Midbrain (tissue), 1 donor: ENCODE measurements at places on chromosomes 16 and 17.

- no peak for DNase-seq
These were observed 78.6 kb upstream of the TANC2 start for GRCh38 chr17:62887437-62887836.

DNA sequence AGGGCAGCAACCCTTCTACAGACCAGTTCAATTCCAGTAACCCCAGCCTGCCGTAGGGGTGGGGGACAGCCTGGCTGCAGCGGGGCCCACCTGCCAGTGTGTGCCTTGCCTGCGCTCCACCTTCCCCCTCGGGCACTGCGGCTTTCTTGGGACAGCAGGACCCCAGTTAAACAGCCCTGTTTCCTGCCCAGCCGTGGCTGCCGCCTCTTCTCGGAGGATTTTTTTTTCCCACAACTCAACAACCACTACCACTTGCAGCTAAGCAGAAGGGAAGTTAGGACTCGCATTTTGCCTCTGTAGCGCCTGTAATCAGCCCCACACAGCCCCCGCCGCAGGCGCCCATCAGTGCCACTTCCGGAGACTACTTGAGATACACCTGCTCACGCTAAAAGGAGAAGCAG lies 76.1 kb downstream of the RAI1 start:
- no peak for DNase-seq

DNA sequence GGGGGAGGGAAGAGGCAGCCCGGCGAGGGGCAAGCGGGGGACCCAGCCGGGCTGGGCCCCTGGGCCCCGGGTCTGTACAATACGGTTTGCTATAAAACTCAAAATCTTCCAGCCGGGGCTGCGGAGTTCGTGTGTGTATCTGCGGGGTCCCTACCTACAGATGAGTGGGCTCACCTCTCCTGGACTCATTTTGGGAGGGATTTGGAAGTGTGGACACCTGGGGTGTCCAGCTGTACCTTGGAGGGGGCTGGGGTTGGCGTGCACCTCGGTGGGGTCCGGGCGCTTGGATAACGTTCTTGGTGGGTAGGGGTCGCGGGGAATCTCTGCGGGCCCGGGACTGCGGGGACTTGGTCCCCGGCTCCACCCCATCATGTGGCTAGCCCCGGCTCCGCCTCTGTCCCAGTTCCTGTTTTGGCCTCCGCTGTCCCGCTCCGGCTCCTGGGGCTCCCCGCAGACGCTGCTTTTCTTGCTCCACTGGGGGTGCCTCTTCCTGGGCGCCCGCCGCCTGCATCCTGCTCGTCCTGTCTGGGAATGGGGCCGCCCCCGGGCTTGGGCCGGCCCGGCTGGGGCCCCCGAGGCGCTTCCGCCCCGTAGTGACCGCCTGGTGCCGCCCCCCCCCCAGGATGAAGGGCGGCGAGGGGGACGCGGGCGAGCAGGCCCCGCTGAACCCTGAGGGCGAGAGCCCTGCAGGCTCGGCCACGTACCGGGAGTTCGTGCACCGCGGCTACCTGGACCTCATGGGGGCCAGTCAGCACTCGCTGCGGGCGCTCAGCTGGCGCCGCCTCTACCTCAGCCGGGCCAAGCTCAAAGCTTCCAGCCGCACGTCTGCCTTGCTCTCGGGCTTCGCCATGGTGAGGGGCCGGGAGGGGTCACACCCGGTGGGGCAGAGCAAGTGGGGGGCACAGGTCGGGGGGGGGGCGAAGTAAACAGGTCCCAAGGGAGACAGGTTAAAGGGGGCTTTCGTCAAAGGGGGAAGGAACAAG lies at the start of gene ORAI3:
ORAI3 (plus strand) TSS at position 402 of the 983 bp plus-strand sequence; CDS start at position 624, 222 bp downstream.
- peak; percentile 63 for DNase-seq

- no peak for DNase-seq
These were observed 1130.4 kb downstream of the CDH8 start for GRCh38 chr16:60905811-60906210.

GRCh38 chr17:62193249-62193648 lies 128.2 kb upstream of the MED13 start:
- DNase-seq, result no peak

- DNase-seq, result no peak
These were observed 75.4 kb upstream of the CHMP6 start for GRCh38 chr17:80916246-80916645.

GRCh38 chr16:53773150-53773846 lies 69.3 kb downstream of the FTO start:
- peak; percentile 63 for DNase-seq

GRCh38 chr16:49527611-49528010 lies 154.0 kb downstream of the C16orf78 start:
- DNase-seq, result no peak

- no peak for DNase-seq
These were observed 423.7 kb downstream of the TOX3 start for GRCh38 chr16:52123061-52123839.

GRCh38 chr17:56817066-56817465 lies 16.7 kb downstream of the C17orf67 start:
- no peak for DNase-seq

- DNase-seq, result no peak
These were observed 24.4 kb downstream of the ADAMTS18 start for GRCh38 chr16:77410449-77410848.

DNA sequence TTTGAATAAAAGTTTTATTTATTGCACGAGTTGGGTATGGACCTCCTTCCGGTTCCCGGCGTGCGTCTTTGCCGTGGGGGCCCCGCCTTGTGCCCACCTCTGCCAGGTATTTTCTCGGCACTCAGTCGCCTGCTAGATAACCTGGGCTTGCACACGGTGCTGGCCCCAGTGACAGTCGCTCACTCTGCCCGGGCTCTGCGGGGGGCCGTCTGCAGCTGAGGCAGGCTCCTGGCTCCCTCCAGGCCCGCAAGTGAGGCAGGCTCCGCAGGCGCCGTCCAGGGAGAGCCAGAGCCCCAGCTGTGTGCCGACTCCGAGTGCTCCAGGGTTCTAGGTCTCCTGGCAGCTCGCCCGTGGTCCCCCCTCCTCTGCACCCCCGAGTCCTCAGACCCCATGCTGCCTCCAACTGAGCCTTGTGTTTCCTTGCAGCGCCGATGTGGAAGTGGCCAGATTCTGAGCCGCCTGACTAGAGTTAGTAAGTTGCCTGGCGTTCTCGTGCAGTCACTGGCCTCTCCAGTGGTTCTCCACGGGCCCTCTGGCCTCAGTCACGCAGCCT lies 54.7 kb upstream of the PVALEF start:
- no peak for DNase-seq

DNA sequence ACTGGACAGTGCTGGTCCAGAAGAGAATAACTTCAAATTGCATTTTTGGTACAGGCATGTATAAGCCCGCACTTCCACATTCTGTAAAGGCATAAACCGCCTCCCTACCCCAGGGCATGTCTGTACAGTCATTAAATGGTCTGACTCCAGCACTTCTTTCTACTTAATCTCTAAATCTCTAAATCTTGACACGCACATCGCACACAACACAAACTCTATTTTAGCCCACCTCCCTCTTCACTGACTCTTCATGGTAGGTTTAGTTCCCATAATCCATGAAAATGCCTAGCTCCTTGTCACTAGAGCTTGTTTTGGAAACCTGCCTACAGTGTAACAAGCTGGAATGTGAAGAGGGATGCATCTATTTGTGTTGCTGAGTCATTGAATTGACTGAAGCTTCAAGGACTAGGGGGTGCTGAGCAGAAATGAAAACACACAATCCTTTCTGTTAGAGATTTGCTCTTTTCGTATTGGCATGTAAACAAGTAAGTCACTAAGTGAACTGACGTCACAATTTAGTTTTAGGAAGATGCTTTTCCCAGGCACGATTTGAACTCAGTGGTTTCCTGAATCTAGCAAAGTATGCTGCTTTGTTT lies 1.6 kb upstream of the DUSP14 start:
- no peak for DNase-seq

GRCh38 chr16:67277294-67277998 lies 1.9 kb upstream of the PLEKHG4 start:
- no peak for DNase-seq

DNA sequence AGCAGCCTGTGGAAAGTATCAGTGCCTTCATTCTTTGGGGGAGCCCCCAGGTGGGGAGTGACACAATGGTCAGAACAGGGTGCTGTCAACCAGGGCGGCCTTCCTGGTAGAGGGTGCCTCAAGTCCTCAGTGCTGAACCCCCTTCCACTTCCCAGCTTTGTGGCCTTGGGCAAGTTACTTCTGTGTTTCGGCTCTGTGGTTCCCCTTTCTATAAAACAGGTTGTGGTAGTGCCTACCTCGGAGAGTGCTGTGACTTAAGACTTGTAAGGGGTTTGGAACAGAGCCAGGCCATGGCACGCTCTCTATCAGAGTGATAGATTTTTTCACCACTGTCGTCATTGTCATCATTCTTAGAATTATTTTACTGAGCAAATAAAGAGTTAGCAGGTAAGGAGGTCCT lies 141.1 kb downstream of the CCDC182 start:
- no peak for DNase-seq

- DNase-seq, result no peak
These were observed 8.9 kb upstream of the HDAC5 start for GRCh38 chr17:44132275-44132821.

GRCh38 chr17:63366241-63366566 lies 79.9 kb downstream of the CYB561 start:
- no peak for DNase-seq

- DNase-seq, result peak; percentile 71
These were observed at the start of gene CMIP for GRCh38 chr16:81444448-81445121. Gene CMIP, plus strand, starts transcription at chr16:81444808.

GRCh38 chr17:7004398-7005253 lies 7.8 kb upstream of the RNASEK start:
- peak; percentile 54 for DNase-seq

GRCh38 chr17:43328650-43329049 lies 70.1 kb upstream of the ARL4D start:
- no peak for DNase-seq

GRCh38 chr16:70391881-70392481 lies 45.3 kb downstream of the DDX19A start:
- DNase-seq, result no peak

GRCh38 chr17:74431568-74432423 lies at the start of gene GPRC5C:
Gene GPRC5C, plus strand, starts transcription at chr17:74432088. Its CDS starts 7,689 bp downstream, at chr17:74439777.
- peak; percentile 49 for DNase-seq

DNA sequence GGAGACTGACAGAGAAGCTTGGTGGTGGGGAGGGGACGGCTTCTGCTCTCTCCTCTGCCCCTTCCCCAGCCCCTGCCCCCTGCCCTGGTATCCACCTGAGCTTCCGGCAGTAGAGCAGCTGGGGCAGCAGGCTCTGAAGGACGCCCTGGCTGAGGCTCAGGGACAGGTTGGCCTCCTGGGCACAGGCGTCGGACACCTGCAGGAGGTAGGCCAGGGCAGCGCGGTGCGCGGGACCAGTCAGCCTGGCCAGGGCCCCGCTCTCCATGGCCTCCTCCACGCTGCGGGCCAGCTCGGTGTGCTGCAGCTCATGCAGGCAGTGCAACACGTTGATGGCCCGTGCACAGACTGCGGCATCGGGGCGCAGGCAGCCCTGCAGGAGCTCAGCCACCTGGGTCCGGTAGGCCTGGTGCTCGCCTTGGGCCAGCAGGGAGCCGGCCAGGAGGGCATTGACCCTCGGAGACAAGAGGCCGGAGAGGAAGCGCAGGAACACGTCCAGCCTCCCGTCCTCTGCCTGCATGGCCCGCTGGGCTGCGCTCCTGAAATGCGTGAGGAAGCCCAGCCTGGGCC lies 14.2 kb downstream of the NLRC3 start:
- no peak for DNase-seq

DNA sequence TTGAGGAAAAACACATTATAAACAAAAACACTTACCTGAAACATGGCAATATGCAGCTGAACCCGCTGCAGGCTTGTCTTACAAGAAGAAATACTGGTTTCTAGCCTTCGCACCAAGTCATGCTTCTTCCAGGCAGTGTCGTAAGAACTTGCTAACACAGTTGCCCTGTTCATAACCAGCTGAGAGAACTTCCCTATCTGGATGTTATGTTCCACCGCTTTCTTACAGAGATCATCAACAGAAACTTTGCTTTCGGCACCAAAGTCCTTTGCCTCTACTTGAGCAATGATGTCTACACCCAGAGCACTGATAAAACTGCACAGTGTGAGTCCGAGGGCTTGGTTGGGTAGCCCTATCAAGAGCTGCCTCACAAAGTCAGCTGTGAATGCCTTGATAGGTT lies 27.9 kb upstream of the ARL6IP1 start:
- no peak for DNase-seq

DNA sequence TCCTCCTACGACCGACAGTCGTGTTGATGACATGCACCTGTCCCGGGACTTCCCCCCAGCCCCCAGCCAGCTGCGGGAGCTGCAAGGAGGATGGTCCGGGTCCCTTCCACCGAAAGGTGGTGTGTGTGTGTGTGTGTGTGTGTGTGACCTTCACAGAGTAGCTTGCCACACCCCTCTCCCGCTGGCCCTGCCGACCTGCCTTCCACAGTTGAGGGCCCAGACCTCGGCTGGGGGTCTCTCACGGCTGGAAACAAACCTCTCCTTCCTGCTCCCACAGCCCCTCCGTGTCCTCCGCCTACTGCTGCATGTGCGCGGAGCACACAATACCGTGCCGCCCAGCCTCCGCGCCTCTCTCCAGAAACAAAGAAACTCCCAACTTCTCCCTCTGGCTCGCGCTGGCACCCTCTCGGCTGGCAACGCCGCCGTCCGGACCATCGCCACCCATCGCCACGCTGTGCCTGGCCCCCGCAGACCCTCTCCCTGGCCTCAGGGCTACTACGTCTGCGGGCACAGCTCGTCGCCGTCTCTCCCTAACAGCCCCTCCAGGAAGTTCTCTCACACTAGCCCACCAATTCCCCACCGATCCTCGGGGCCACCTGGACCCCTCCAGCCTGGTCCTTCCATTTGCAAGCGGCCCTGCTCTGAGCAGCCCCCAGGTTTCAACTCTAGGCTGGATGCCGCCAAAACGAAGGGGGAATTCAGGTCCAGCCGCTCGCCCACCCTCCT lies 81.2 kb downstream of the TIMM22 start:
- DNase-seq, result no peak

GRCh38 chr17:3660311-3660891 lies 8.0 kb downstream of the TAX1BP3 start:
- DNase-seq, result peak; percentile 55

- DNase-seq, result no peak
These were observed 4.9 kb downstream of the KRT27 start for GRCh38 chr17:40777459-40777858.

GRCh38 chr17:44914148-44914547 lies 1.2 kb downstream of the GFAP start:
- no peak for DNase-seq

DNA sequence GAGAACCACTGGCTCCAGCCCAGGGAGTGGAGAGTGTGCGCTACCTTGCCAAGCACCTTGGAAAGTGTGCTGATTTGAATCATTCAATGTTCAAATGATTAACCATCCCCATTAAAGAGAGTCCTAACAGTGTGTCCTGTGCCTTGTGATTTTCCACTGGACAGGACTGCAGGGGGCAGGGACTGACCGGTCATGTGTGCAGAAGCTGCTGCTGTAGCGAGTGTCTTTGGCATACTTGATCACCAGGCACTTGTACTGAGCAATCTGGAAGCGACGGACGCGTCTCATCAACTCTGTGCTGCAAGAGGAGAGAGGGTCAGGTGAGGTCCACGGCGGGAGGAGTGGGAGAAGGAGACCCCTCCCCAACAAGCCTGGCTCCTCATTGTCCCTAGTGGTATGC lies 2.0 kb downstream of the TK1 start:
- DNase-seq, result no peak

GRCh38 chr17:48441231-48441711 lies 11.3 kb upstream of the SKAP1 start:
- no peak for DNase-seq

- no peak for DNase-seq
These were observed 102.7 kb upstream of the DNAH9 start for GRCh38 chr17:11495613-11496012.
